ENCODE measurements at places on chromosomes 16 and 17.

GRCh38 chr17:2179615-2180295, 123.8 kb downstream of the SMG6 start:
- no peak for DNase-seq

- peak; percentile 13 for DNase-seq
Observed at GRCh38 chr16:85569615-85570212, 43.4 kb upstream of the GSE1 start.

GRCh38 chr17:34626121-34626681, 46.8 kb downstream of the TMEM132E start:
- no peak for DNase-seq

DNA sequence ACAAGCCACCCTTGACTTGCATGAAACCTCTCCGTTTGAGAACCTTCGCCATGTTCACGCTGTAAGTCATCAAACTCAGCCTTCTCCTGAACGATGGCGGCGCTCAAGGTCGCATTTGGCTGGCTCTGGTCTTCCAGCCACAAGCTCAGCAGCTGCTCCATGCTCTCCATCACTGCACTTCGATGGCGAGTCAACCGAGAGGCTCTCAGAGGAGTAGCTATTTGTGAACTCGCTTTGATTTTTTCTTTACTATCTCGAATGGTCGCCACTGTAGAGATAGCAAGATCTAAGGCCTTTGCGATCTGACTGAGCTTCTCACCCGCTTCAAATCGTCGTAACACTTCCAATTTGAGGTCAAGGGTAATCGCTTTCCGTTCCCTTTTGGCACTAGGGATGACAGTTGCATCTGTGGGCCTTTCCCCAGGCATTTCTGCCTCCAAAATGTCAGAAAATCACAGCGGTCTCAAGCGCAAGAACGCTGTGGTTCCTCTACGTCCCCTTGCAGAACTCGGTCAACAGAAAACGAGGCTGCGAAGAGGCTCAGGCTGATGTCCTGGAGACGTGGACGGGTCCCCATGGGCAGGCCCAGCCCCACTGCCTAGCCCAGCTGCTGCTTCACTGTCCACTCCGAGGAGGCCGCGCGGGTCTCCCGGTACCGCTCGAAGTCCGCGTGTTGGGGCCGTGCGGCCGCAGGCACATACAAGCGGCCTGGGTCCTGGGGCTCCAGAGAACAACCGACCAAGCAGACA, 23.1 kb downstream of the DEF8 start:
- DNase-seq = no peak

GRCh38 chr17:45088741-45089140, 27.6 kb downstream of the NMT1 start:
- no peak for DNase-seq

DNA sequence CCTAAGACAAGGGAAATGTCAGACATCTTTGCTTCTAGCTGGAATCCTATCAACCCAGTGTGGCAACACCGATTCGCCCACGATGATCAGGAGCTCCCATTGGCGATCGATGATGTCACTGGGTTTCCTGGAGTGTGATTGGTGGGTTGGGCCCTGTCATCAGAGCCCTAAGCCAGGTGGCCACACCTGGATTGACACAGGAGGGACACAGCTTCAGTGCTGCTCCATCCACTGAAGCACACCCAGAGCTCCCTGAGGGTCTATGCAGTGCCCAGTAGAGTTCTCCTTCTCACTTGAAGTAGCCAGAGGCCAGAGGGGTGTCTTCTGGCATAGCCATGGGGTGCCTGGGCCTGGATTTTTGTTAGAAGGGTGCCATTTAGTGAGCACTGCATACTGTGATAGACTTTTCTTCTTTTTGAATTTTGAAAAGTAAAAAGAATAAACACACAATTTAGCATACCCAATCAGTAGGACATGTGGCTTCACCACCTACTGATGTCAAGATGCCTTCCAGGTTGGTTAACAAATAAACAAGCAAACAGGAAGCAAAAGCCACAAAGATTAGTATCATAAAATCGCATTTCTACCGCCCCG, 77.6 kb downstream of the CMIP start:
- no peak for DNase-seq

DNA sequence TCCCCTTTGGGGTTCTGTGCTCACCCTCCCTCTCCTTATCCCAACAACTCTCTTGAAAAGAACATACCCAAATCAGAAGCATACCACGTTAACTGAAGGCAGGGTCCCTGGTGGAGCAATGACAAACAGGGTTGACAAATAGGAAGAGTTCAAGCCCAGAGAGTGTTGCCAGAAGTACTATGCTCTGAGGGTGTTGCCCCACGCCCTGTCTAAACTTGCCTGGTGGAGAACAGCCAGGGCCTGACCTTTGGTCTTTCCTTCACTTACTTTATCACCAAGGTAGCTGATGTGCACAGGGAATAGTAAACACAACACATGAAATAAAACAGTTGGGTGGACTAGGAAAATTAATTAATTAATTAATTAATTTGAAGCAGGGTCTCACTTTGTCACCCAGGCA, 23.3 kb downstream of the ZNF75A start:
- no peak for DNase-seq

DNA sequence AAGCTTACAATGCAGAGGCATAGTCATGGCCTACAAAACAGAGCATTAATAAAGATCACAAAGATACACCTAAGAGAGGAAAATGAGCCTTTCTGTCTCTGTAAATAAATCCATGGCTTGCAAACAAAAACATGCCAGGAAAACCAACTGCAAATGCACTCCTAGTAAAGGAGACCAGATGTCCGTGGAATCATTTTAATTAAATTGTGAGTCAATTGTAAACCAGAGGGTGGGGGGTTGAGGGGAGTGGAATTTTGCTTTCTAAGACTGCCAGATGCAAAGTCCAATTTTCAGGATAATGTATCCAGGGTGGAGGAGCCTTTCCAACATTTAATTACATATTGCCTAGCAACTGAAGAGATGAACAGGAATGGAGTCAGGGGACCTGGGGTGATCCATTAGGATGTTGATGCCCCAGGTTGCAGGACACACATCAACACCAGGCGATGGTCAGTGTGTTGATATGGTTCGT, 390.3 kb upstream of the CCL2 start:
- no peak for DNase-seq

DNA sequence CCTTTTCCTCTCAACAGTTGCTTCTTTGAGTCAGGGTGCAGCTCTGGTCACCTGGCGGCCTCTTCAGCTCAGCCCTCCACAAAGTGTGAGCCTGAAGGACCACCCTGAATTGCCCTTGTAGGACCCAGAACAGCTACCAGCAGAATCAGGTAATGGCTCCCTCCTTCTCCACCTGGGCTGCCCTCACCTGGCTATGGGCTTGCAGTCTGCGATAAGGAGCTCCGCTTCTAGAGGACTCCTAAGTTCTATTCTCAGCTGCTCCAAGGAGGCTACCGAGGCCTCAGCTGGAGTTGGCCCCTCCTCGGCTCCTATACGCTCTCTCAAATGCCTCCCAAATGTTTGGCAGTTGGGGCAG, 13.4 kb downstream of the SMIM5 start:
- no peak for DNase-seq

- no peak for DNase-seq
Observed at GRCh38 chr17:75430159-75430974, 24.9 kb upstream of the GRB2 start.

- no peak for DNase-seq
Observed at GRCh38 chr17:17120294-17120693, 78.0 kb downstream of the MPRIP start.

DNA sequence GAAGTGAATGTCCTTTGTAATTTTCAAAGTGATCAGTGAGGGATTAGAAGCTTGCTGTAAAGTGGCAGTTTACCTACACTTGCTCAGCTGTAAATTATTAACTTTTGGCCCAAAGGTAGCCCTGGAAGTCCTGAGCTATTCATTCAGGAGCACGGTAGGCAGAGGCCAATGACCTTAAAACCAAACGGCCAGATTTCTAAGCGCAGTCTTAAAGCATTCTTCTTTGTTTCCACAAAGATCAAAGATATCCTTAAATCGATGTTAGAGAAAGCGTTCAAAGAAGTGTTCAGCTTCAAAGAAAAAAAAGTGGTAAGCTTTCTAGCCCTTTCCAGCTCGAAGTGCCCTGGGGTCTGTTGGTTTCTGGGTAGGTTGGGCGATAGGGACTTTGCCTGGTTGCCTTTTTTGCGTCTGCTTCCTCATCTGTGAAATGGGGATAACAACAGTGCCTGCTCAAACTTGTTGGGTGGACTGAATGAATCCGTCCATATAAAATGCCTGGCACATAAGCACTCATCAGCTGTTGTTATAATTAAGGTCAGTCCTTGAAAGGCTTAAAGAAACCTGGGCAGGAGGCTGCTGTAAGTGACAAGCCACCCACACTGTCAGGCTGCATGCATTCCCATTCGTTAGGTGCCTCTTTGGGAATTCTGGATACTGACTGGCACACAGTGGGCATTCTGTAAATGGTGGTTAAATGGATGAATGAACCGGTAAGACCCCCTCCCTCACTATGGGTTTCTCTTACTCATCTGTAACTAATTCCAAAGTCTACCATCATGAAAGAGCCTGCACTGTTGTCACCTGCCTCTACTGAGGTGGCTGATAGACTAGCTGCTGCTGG, 113.2 kb downstream of the PRKCA start:
- no peak for DNase-seq

DNA sequence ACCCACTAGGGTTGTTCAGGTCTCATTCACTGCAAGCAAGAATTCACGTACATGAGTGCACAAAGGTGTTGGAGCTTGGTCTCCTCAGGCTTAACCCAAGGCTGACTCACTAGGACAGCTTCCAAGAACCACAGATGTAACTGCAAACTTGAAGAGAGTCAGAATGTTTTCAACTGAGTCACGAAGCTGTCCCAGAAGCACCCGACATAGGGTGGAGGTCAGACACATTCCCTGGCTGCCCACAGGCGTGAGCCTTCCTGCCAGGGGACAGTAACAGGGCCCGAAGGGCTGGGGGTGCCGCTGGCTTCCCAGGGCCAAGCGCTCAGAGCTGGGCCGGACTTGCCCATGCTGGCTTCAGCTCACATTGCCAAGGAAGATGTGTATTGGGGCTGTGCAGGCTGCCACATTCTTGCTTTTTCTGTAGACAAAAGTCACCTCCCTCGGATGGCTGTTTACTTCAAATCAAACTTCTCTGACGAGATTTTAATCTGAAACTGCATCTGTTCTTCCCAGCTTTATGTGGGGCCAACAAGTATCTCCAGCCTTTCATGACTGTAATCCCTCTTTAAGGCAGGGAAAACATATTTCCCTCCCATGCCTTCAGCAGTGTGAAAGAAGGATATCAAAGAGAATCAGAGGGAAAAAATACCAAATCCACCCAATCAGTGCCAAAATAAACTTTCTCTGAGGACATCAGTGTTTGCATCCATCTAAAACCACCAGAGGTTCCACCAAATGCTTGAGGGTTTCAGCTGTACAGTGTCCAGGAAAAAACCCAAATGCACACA, 14.3 kb downstream of the CMTM3 start:
- no peak for DNase-seq

- no peak for DNase-seq
Observed at GRCh38 chr16:20041924-20042596, 31.6 kb downstream of the GPR139 start.

DNA sequence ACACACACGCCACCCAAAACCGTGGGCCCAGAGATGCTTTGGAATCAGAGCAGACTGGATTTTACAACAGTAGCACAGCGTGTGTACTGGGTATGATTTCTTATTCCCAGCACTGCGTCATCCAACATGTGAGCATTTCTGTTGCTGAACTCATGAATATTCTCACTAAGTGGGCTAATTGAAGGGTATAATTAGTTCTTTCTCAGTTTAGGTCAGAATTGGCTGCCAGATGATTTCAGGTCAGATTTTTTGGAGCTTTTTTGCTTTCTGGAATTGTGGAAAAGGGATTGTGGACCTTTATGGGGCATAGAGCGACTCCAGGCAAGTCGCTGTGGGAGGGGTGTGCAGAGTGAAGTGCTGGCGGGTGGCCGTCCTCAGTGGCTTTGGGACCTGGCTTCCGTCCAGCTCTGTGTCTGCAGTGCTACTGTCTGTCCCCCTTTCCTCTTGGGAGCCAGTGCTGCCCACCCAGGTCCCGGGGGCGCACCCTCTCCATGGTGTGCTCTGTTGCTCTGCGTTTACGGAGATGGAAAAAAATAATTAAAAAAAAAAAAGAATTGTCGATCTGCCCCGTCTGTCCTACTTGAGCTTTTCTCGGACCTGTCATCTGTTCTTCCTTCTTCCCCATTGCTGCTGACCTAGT, 25.0 kb downstream of the FOXK2 start:
- DNase-seq = no peak

DNA sequence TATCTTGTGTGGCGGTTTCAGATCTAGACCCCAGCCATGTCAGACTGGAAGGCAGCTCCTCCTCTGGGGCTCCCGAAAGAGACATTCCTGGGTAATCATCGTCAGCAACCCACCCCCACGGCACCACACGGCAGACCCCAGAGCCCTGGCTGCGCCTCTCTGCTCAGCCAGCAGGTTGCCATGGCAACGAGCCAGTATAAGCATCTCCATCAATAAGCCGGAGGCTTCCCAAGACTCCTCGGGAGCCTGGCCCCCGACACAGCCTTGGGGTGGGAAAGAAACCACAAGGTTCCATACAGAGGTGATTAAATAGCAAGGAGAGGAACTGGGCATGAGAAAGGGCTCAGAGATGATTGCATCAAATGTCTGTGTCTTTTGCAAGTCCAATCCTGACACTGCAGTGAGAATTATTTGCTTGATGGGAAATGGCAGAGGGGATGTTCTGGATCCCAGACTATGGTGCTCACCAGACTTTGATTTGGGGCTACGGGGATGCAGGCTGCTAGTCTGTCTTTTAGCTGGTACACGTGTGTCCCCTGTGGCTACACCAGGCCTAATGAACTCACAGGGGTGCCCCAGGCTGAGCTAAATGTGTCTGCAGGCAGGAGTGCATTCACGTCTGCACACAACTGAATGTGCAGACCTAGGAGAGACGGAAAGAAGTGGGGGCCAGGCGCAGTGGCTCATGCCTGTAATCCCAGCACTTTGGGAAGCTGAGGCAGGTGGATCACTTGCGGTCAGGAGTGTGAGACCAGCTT, 320.5 kb upstream of the TNRC6C start:
- no peak for DNase-seq

GRCh38 chr16:72482695-72483094, 310.7 kb upstream of the PMFBP1 start:
- no peak for DNase-seq

DNA sequence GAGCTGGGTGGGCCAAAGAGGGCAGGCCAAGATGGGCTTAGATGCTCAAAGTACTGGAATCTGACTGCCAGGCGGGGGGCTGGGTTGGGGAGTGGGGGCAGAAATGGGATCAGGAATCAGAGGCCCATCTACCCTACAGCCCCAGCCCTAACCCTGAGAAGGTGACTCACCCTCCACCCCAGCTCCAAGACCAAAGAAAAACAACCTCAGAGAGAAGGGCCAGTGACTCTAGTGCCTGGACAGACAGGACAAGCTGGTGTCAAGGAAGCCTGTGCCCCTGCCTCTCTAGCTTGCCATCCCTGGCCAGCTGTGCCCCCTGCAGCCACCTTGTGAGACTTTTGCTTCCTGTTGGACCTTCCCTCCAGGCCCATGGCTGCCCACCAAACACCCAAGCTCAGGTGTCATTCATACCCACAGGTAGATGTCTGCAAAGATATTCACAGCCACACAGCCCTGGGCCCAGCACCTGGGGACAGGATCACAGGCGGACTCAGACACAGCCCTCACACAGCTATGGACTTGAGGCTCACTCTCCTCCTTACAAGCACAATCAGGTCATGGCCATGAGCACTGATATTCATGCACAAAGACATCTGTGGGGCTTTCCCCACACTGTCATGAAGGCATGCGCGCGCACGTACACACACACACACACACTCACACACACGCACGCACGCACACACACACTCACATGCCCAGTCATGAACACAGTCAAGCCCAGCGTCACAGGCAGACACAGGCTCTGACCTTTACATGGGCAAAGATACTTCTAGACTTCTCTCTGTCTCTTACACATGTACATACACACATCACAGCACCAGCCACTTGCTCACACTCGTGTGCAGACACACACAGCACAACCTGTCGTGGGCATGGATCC, 2.8 kb downstream of the WNT3 start:
- no peak for DNase-seq
